ENCODE measurements at places on chromosomes 11 and 22. TPM values are rescaled to one million over a fixed set of nuclear protein-coding genes. Genes with fewer than 3 reads are reported as not detected.

- H3K4me3 ChIP-seq: no peak overlapping the region
- no peaks in the 10 kb centered on the region for H3K4me1 ChIP-seq
- H3K27me3 ChIP-seq: peaks cover 49% of the 10 kb centered on the region
- H3K36me3 ChIP-seq: no peaks in the 10 kb centered on the region
These were observed 3.4 kb downstream of the KIRREL3 start for GRCh38 chr11:126997196-126997595.

DNA sequence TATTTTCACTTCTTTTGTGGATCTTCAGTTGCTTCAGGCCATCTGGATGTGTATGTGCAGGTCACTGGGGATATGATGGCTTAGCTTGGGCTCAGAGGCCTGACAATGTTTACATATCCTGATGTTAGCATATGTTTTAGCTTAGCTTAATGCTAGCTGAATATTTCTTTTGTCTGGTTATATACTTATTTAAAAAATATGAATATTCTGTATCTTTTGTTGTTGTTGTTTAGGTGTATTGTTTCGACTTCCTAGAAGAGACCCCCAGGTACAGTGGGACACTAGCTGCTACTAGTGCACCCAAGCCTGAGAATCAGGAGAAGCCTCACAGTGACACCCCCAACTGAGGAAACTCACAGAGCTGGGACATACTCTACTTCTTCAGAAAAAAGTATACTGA is at the start of gene KDM4E:
TSS of gene KDM4E (plus strand) at position 301 of the 400 bp plus-strand sequence. CDS start 300 bp downstream, outside the sequence.
- H3K27me3 ChIP-seq: no peaks in the 10 kb centered on the region
- H3K4me1 ChIP-seq: no peaks in the 10 kb centered on the region
- no peak within 1 kb of the TSS for H3K4me3 ChIP-seq
- DNase-seq: no peak
- no peaks in the 10 kb centered on the region for H3K36me3 ChIP-seq

DNA sequence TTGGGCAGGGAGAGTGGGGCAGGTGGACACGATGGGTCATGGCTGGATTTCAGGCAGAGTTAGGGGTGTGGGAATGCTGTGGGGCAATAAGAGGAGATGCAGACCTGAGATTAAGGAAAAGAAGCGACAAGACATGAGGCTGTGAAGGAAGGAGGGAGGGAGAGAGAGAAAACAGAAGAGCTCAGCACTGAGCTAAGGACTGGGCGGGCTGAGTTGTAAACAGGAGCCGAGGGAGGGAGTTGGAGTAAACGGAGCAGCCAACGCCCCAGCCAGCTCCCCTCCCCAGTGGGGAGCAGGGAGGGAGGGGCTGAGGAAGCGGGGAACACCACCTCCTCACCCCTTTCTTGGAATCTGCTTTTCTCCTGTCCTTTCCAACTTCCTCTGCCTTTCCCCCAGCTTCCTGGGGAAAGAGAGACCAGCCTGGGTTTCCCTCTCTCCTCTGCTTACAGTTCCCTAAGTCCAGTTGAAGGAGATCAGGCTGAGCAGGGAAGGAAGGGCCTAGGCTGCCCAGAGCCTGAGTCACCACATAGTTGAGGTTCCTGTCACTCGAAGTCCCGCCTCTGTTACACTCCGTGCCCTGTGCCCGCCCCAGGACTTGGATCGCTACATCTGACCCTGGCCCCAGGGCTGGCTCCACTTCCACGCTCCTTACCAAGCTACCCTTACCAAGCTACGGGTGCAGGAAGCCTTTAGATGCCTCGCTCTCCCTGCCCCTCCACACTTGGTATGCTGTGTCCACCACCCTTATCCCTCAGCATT is 6.7 kb upstream of the AHNAK start:
- no peaks in the 10 kb centered on the region for H3K27me3 ChIP-seq
- no peaks in the 10 kb centered on the region for H3K36me3 ChIP-seq
- peaks cover 88% of the 10 kb centered on the region for H3K4me1 ChIP-seq
- peak overlapping the region; percentile 47 for H3K4me3 ChIP-seq
- peak; percentile 87 for DNase-seq

GRCh38 chr22:18060646-18061620 is 16.9 kb upstream of the PEX26 start:
- H3K4me1 ChIP-seq: no peaks in the 10 kb centered on the region
- no peak overlapping the region for H3K27ac ChIP-seq
- DNase-seq: no peak
- no peaks in the 10 kb centered on the region for H3K36me3 ChIP-seq

DNA sequence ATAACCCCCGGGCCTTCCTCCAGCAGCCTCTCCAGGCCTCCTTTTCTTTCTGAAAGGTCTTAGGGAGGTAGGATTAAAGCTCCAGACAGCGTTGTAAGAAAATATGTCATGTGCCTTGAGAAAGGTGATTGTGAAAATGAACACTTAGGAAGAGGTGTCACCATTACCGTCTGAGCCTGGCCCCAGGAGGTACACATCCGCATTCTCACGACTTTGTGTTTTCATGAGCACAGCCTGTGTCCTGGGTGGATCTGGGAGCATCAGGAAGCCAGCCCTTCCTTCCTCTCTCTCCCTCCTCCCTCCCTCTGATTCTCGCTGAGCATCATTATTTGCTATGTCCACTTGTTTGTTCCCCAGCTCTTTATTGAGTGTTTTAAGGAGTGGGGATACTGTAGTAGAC is 105.1 kb upstream of the CRYBB3 start:
- no peaks in the 10 kb centered on the region for H3K4me1 ChIP-seq
- H3K4me3 ChIP-seq: no peak overlapping the region
- no peaks in the 10 kb centered on the region for H3K27me3 ChIP-seq
- no peaks in the 10 kb centered on the region for H3K36me3 ChIP-seq
- no peak overlapping the region for H3K27ac ChIP-seq
- DNase-seq: no peak

DNA sequence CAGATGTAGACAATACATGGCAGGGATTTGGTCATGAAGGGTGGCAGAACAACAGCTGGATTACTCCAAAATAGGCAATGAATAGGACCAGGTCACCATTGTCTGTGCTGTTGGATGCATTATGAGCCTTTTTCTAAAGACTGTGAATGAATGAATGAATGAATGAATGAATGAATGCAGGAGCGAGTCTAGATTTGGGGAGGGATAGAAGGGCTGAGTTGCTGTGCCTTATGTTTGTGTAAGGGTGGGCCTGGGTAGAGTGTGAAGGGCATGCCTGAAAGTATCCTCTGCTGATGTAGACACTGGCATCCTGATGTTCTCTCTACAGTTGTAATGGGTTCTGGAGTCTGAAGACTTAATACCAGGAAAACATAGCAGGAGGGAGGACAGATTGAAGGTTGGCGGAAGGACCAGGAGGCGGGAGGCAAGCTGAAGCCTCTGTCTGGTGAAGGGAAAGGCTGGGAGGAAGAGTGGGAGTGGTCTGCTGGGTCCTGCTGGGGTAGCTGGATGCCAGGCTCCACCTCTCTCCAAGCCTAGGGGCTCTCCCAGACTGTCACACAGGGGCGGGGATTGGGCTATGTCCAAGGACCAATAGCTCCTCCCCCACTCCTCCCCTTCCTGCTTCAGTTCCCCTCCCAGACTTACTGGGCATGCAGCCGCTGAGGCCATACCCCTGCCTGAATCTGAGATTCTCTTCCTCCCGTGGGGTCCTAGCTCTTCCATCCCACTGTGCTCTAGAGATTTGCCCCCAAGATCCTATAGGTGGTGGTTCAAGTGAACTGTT is 4.8 kb downstream of the TRIM3 start:
- DNase-seq: no peak
- no peak overlapping the region for H3K4me3 ChIP-seq
- no peaks in the 10 kb centered on the region for H3K27me3 ChIP-seq
- no peaks in the 10 kb centered on the region for H3K36me3 ChIP-seq

DNA sequence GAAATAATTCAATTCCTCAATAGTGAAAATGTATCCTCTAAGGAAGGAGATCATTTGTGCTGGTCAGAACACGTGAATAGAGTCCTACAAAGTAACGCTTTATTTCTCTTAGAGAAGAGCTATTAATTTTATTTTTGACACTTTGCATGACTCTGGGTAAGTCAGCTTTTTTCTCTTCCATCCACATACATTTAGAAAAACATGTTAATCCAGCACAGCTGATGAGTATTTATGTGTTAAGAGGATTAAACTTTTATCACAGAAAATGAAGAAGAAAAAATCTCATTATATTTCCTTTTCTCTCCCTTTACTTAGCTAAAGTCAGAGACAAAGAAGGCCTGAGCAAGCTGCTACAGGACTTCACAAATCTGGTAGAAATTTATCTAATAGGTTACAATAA is 649.5 kb upstream of the CCDC179 start:
- H3K27me3 ChIP-seq: no peaks in the 10 kb centered on the region
- no peak overlapping the region for H3K4me3 ChIP-seq
- no peaks in the 10 kb centered on the region for H3K36me3 ChIP-seq
- no peak overlapping the region for H3K27ac ChIP-seq
- no peak for DNase-seq

DNA sequence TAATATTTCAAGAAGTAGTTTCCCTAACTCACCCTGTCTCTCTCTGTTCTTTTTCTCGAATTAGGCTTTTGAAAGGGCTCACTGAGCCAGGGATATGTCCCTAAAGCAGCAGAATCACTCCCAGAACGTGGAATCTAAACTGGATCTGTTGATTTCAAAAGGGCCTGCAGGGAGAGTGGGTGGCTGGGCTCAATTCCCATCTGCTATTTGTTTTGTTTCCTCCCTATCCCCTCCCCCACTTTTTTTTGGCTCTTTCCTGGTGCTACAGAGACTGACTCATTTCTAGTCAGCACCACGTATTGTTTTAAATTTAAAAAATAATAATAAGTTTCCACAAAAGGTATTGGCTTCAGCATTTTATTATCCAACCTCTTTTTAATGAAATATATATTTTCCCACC is 961.5 kb downstream of the FAM181B start:
- no peak for DNase-seq
- H3K27ac ChIP-seq: no peak overlapping the region
- no peaks in the 10 kb centered on the region for H3K4me1 ChIP-seq
- H3K4me3 ChIP-seq: no peak overlapping the region

DNA sequence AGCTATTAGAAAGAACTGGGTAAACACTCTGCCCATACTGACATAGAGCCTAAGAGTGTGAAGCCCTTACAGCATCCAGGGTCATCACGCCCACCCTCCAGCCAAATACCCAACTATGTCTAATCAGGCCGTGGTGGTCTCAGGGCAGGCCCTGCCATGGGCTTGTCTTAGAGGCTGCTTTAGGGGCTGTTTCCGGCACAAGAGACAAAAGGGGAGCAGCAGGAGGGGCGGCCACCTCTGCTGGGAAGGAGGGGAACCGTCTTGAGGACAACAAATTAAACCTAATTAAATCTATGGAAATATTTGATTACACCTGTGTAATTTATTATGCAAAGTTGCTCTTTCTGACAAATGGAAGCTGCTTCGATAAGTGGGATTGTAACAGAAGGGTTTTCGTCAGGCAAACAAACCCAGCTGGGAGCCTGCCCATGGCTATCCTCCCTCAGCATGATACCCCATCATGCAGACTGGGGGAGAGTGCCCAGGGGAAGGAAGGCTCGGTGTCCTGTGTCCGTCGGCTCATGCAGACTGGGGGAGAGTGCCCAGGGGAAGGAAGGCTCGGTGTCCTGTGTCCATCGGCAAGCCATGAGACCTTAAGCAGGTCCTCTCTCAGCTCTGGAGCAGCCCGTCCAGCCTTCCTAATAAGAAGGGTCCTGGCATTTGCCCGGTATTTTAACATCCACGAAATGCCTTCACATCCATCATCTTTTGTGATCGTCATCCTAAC is 163.6 kb upstream of the B3GAT1 start:
- no peaks in the 10 kb centered on the region for H3K36me3 ChIP-seq
- no peaks in the 10 kb centered on the region for H3K4me1 ChIP-seq
- no peak for DNase-seq

- H3K4me1 ChIP-seq: peaks cover 15% of the 10 kb centered on the region
- no peak overlapping the region for H3K4me3 ChIP-seq
- H3K27ac ChIP-seq: no peak overlapping the region
- no peaks in the 10 kb centered on the region for H3K36me3 ChIP-seq
- no peaks in the 10 kb centered on the region for H3K27me3 ChIP-seq
These were observed 1.9 kb upstream of the P2RY6 start for GRCh38 chr11:73270016-73270854.

DNA sequence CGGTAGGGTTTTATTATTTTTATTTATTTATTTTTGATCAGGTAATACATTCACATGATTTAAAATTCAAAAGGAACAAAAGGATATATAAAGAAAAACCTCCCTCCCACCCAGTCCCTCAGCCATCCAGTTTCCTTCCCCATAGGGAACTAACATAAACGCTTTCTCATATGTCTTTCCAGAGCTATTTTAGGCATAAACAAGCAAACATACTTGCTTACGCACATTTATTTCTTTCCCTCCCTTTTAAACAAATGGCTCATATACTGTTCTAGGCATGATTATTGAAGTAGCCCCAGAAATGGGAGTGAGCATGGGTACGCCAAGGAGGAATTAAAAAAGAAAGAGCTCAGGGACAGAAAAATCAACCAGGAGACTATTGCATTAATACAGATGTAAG is 63.7 kb downstream of the LIF start:
- DNase-seq: no peak
- H3K4me1 ChIP-seq: peaks cover 16% of the 10 kb centered on the region
- H3K4me3 ChIP-seq: no peak overlapping the region

GRCh38 chr11:126926376-126926791 is 74.2 kb downstream of the KIRREL3 start:
- H3K4me3 ChIP-seq: no peak overlapping the region
- H3K36me3 ChIP-seq: no peaks in the 10 kb centered on the region
- no peak for DNase-seq
- peaks cover 3% of the 10 kb centered on the region for H3K27me3 ChIP-seq
- H3K4me1 ChIP-seq: no peaks in the 10 kb centered on the region

GRCh38 chr22:22400964-22401363 is 107.6 kb downstream of the ZNF280B start:
- H3K27ac ChIP-seq: no peak overlapping the region
- no peak for DNase-seq
- H3K27me3 ChIP-seq: no peaks in the 10 kb centered on the region
- H3K4me3 ChIP-seq: no peak overlapping the region

DNA sequence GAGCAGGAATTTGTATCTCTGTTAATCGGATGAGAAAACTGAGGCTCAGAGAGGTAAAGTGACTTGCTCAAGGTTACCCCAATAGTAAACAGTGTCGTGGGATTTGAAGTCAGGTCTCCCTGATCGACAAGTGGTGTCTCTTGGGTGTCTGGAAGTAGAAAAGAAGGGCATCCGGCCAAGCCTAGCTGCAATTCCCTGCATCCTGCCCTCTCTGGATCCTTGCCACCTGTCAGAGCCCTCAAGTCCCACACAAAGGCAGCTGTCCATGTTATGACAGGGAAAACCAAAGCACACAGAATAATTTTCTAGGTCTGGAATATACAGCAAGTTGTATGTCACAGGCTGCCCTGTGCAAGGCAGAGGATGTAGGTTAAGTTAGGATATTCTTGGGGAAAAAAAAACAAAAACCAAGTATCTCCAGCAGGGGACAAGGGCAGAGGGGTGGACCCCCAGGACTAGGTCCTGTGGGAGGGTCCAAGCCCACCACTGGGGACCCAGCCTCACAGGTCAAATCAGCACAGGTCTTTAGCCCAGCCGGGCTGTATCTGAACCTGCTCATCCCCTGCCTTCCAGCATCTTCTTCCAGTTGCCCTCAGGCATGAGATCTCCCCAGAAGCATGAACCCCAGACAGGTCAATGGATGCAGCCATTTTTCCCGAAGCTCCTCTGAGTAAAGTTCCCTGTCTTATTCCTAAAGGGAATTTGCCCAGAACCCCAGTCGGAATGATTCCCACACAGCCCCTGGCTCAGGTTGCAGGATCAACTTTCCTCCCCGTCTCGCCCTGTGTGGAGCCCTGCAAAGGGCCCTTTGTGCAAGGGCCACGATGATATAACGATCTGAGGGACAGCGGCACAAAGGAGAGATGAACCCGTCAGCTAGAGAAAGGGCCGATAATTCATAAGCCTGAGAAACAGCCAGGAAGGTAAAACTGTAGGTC is 15.0 kb downstream of the USH1C start:
- H3K27ac ChIP-seq: no peak overlapping the region

Gene GVQW3
- 3.2 TPM for total RNA-seq

Gene SULT4A1
- total RNA-seq: 12.0 TPM

Gene SWAP70
- total RNA-seq: 96.0 TPM

Gene RFPL1
- not detected for total RNA-seq

Gene TAGLN
- total RNA-seq: 6.4 TPM

Gene SCGB2A2
- total RNA-seq: not detected

Gene RFPL3
- not detected for total RNA-seq

Gene KREMEN1
- total RNA-seq: 2.2 TPM

Data from Panc1 (cell line).